Endothelial cell of umbilical vein (primary cell): ENCODE measurements at places on chromosomes 6 and 20. TPM values are rescaled to one million over a fixed set of nuclear protein-coding genes. Genes with fewer than 3 reads are reported as not detected.

DNA sequence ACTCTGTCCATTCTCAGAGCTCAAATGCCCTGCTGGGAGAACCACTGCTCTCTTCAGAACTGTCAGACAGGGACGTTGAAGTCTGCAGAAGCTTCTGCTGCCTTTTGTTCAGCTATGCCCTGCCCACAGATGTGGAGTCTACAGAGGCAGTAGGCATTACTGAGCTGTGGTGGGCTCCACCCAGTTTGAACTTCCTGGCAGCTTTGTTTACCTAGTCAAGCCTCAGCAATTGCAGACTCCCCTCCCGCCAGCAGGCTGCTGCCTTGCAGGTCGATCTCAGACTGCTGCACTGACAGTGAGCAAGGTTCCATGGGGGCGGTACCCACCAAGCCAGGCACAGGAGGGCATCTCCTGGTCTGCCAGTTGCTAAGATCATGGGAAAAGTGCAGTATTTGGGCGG, 21.8 kb upstream of the UFL1 start:
- H3K36me3 ChIP-seq: no peaks in the 10 kb centered on the region
- H3K4me3 ChIP-seq: no peak overlapping the region
- no peak overlapping the region for H3K27ac ChIP-seq

DNA sequence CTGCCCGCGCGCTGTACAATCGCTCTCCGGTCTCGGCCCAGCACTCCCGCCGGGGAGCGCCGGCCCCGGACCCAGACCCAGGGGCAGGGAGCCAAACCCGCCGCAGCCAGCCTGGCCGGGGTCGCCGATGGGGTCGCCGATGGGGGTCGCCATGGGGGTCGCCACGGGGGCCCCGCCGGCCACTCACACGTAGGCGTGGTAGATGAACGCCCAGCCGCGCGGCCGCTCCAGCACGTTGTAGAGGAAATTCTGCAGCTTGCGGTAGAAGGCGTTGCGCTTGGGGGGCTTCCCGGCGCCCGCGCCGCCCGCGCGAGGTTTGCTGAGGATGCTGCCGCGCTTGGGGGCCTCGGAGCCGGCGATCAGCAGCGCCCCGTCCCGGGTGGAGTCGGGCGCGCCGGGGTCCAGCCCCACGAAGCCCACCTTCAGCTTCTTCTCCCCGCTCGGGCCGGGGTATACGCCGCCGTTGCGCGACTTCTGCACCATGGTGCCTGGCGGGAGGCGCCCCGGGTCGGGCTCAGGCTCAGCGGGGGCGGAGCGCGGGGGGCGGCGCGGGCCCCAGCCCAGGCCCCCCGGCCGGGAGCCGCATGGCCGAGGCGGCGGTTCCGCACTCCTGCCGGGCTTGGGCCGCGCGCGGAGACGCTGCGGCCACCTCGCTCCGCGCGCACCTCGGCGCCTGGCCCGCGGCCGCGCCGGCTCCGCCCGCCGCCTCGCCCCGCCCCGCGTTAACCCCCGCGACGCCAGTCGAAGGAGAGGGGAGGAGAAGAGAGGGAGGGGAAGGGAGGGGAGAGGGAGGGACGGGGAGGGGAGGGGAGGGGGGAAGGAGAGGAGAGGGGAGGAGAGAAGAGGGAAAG, at the start of gene KCNQ2:
Gene KCNQ2 (minus strand): TSS at position 675 of the 851 bp plus-strand sequence. CDS start 192 bp downstream, at position 483.
- H3K27me3 ChIP-seq: peaks cover 34% of the 10 kb centered on the region
- no peak within 1 kb of the TSS for H3K27ac ChIP-seq
- no peaks in the 10 kb centered on the region for H3K36me3 ChIP-seq
- DNase-seq: no peak
- no peaks in the 10 kb centered on the region for H3K4me1 ChIP-seq

DNA sequence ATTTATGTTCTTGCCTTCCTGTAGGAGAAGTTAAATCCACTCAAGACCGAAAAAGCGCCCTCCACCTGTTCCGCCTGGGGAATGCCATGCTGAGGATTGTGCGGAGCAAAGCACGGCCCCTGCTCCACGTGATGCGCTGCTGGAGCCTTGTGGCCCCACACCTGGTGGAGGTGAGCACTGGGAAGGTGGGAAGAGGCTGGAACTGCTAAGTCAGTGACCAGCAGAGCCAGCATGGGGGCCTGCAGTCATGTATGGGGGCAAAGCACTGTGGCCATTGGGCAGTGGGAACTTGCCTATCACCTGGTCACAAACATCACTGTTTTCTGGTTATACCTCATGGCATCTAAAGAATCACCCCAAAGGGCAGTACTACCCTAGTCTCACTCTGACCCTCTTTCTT, 78.5 kb upstream of the PBOV1 start:
- no peak overlapping the region for H3K27ac ChIP-seq
- no peaks in the 10 kb centered on the region for H3K36me3 ChIP-seq
- H3K27me3 ChIP-seq: no peaks in the 10 kb centered on the region
- H3K4me3 ChIP-seq: no peak overlapping the region

- no peak overlapping the region for H3K27ac ChIP-seq
- no peak overlapping the region for H3K4me3 ChIP-seq
- H3K4me1 ChIP-seq: peaks cover 29% of the 10 kb centered on the region
- H3K27me3 ChIP-seq: no peaks in the 10 kb centered on the region
- peaks cover 8% of the 10 kb centered on the region for H3K36me3 ChIP-seq
Measured at GRCh38 chr6:25965058-25965457, 2.5 kb downstream of the TRIM38 start.

- H3K27me3 ChIP-seq: no peaks in the 10 kb centered on the region
- H3K36me3 ChIP-seq: no peaks in the 10 kb centered on the region
- DNase-seq: no peak
- H3K27ac ChIP-seq: no peak overlapping the region
Measured at GRCh38 chr6:167314180-167314821, 10.6 kb upstream of the TTLL2 start.

- H3K4me1 ChIP-seq: no peaks in the 10 kb centered on the region
- no peak overlapping the region for H3K27ac ChIP-seq
- H3K27me3 ChIP-seq: peaks cover 4% of the 10 kb centered on the region
- no peaks in the 10 kb centered on the region for H3K36me3 ChIP-seq
Measured at GRCh38 chr6:46325561-46326530, 155.1 kb upstream of the ENPP5 start.

- H3K27me3 ChIP-seq: no peaks in the 10 kb centered on the region
- peaks cover 19% of the 10 kb centered on the region for H3K4me1 ChIP-seq
- H3K27ac ChIP-seq: no peak overlapping the region
- H3K4me3 ChIP-seq: no peak overlapping the region
Measured at GRCh38 chr20:62288535-62289105, 14.2 kb upstream of the ADRM1 start.

DNA sequence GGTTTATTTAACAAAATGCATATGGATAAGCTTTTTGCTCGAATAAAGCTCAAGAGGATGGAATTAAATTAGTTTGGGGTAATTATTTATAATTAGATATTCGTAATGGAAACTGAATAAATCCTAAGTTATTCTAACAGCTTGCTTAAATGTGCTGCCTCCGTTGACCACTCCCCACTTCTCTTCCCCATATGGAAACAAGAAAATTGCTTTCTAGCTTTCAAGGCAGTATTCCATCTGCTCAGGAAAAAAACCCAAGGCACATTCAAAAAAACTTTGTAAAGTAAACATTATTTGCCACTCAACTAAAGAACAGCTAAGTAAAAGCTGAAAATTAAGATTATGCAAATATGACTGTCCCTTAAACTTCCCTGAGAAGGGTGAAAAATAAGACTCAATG, 369.2 kb downstream of the HAO1 start:
- H3K4me3 ChIP-seq: no peak overlapping the region
- H3K36me3 ChIP-seq: no peaks in the 10 kb centered on the region
- no peak overlapping the region for H3K27ac ChIP-seq

DNA sequence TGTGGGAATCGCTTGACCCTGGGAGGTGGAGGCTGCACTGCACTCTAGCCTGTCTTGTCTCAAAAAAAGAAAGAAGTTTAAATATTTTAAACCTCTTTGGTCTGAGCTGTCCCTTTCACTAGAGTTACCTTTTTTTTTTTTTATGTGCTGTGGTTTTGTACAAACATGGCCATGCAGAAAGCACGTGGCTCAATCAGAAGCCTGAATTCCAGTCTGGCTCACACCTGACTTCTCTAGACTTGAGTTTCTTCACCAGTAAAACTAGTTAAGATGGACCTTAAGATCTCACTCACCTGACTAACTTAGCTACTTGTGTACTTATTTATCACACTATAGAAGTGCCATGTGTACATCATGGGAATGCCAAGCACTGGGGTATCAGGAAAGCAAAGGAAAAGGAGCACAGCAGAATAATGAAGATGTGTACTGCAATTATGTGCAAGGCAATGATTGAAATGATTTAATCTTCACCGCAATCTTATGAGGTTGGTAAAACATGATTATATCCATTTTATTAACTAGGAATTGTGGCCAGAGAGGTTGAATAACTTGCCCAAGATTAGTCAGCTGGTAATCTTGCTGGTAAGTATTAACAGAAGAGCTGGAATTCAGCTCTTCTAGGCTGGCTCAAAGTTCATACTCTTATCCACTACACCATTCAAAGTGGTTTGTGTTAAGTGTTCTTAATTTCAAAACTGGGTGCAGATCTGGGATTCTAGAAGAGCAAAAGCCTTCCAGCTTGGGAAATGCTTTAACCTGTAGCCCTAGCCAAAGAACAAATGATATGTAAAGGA, 10.7 kb downstream of the HMGN3 start:
- no peaks in the 10 kb centered on the region for H3K36me3 ChIP-seq
- no peak overlapping the region for H3K4me3 ChIP-seq
- no peaks in the 10 kb centered on the region for H3K4me1 ChIP-seq
- H3K27ac ChIP-seq: no peak overlapping the region
- DNase-seq: no peak
- H3K27me3 ChIP-seq: no peaks in the 10 kb centered on the region

The COL11A2 gene
- total RNA-seq: 1.3 and 1.7 TPM in 2 replicates
